Esophagus squamous epithelium (tissue), 5 donors: ENCODE measurements at places on chromosomes 5 and 9.

DNA sequence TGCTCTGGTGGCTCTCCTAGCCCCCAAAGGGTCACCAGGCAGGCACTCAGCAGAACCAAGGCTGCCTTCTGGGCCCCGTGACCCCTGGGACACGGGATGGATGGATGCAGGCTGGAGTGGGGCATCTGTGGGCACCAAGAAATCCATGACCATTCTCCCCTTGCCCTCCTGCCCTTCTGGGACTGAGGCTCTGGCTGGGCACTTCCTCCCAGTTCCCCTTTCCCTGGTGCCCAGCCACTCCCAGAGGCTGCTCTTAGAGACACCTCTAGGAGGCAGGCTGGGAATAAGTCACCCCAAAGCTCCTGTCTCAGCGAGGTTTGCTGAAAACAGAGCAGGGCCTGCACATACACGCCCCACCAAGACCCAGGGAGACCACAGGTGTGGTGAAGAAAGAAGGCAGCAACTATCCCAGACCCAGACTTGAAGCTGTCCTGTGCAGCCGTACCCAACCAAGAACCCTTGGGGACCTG is 943 bp downstream of the STING1 start:
- no peak for DNase-seq

GRCh38 chr5:101260857-101261256 is 357.8 kb upstream of the ST8SIA4 start:
- no peak for DNase-seq

DNA sequence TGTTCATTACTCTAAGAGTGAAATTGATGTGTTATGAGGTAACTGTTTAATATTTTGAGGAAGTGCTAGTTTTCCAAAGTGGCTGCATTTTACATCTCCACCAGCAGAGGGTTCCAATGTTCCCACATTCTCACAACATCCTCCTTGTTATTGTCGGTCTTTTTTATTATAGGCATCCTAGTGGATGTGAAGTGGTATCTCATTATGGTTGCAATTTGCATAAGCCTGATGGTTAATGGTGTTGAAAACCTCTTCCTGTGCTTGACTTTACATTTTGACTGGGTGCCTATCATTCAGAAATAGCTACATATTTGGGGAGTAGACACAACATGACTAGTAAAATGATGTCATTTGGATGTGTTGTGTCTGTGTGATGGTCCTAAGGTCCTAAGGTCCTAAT is 143.6 kb downstream of the MRPS30 start:
- no peak for DNase-seq

- no peak for DNase-seq
Observed at GRCh38 chr5:79929095-79929494, 62.0 kb downstream of the MTX3 start.

GRCh38 chr5:39519566-39520231 is 94.9 kb upstream of the DAB2 start:
- DNase-seq: no peak

DNA sequence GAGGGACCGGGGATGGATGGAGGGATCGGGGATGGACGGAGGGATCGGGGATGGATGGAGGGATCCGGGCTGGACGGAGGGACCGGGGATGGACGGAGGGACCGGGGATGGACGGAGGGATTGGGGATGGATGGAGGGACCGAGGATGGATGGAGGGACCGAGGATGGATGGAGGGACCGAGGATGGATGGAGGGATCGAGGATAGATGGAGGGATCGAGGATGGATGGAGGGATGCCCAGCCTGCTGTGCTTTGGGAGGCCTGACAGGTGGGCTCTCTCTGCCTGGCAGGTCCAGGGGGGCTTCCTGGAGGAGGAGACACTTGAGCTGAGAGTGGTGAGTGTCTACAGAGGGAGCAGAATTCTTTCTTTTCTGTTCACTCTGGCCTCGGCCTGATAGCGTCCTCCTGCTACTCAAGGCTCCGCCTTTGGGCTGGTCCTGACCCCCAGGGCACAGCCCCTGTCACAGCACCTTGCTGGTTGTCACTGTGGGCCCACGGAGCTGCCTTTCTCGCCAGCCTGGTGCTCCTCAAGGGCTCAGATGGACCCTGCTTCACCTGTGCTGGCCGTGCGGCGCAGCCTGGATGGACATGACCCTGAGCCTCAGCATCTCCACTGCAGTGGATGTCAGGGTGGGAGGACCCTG is 42.2 kb upstream of the RNF130 start:
- no peak for DNase-seq

- no peak for DNase-seq
Observed at GRCh38 chr5:1093361-1093760, 18.5 kb downstream of the SLC12A7 start.
